ENCODE measurements at places on chromosomes 3 and 15.

DNA sequence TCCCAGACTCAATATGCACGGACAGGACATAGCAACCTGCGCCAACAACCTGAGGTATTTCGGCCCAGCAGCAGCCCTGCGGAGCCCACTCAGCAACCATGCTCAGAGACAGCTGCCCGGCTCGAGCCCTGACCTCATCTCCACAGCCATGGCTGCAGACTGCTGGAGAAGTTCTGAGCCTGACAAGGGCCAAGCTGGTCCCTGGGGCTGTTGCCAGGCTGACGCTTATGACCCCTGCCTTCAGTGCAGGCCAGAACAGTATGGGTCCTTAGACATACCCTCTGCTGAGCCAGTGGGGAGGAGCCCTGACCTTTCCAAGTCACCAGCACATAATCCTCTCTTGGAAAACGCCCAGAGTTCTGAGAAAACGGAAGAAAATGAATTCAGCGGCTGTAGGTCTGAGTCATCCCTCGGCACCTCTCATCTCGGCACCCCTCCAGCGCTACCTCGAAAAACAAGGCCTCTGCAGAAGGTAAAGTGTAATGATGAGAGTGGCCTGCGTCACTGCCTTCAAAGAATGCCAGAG, 25.5 kb downstream of the TMEM41A start:
- DNase-seq = no peak

DNA sequence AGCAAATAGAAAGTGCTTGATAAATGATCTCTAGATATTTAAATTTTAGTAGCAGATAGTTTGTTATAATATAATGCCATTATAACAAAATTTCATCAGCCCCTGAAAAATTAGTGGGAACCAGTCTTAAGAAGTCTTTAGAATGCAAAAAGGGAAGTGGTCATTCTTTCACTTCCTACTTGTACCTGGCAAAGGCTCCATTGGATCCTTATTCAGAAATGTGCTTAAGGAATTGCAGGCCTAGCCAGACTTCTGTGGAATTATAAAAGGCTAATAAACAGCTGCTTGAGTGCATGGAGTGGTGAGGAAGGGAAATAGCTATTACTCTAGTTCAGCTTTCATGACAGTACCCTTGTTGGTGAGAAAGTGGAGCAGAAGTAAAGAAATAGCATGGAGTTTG, 24.2 kb downstream of the PPM1L start:
- DNase-seq = no peak

- DNase-seq = no peak
Observed at GRCh38 chr3:39190281-39191025, 1.9 kb downstream of the XIRP1 start.

DNA sequence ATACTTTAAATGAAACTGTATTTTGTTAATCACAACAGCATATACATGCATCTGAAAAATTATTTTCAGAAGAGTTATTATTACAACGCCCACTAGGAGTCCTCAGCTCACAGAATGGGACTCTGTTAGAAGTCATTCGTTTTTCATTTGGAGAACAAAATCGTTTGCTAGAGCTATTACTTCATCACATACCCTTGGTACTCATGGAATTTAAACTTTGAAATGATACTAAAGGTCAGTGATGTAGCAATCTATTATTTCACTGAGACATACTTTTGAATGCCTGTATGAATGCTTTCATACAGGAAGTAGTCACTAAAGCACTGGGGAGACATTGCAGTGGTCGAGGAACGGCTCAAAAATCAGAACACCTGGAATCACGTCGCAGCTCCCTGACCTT, 198.1 kb downstream of the MBNL1 start:
- no peak for DNase-seq

DNA sequence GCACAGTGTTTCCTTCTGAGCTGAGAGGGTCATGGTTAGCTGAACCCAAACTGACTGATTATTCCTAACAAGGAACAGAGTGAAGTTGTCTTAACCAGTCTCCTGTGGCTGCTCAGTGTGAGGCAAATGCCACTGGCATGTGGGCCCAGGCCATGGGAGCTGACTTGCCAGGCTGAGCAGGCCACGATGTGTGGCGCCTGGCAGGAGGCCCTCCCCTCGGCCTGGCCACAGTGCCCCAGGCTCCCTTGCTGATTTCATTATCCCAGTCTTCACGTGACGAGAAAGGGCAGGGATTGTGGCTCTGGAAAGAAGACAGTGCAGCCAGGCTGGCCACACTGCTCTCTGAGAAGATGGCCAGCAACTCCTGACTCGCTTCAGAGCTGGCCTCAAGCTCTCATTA, 58.8 kb downstream of the SLCO2A1 start:
- DNase-seq = no peak
